Bronchial epithelial cell (primary cell): ENCODE measurements at places on chromosomes 4 and X.

- DNase-seq = peak; percentile 98
Measured at GRCh38 chr4:24598025-24598424, 13.7 kb upstream of the DHX15 start.

DNA sequence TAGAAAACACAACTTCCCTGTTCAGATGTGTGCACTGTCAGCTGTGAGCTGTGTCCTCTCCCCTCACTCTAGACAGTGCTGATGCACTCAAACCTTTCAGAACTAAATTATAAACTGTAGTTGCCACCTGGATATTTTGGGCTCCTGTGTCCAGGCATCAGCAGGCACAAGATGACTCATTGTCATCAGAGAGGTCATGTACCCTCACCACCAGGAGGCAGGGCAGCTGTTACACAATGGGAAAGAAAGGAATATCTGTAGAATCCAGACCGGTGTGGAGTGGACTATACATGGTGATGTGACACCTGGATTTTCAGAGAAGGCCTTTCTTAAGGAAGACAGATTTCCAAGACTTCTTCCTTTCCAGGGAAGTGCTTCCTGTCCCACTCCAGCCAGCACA lies 854.4 kb upstream of the AGA start:
- no peak for DNase-seq

DNA sequence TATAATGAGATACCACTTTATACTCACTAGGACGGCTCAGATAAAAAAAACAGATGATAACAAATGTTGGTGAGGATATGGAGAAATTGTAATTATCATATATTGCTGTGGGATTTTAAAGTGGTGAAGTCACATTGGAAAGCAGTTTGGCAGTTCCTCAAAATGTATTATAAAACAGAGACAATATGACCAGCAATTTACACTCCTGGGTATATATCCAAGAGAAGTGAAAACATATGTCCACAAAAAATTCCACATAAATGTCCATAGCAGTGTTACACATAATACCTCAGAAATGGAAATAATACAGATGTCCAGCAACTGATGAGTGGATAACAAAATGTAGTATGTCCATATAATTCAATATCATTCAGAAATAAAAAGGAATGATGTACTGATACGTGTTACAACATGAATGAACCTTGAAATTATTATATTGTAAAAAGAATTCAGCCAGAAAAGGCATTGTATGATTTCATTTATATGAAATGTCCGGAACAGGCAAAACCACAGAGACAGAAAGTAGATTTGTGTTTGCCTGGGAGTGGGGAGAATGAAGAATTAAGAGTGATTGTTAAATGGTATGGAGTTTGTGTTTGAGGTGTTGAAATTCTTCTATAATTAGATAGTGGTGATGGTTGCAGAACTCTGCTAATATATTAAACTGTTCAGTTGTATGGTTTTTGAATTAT lies 220.9 kb downstream of the SLC7A11 start:
- peak; percentile 53 for DNase-seq

- no peak for DNase-seq
Measured at GRCh38 chr4:5517372-5517771, 191.0 kb downstream of the EVC2 start.

DNA sequence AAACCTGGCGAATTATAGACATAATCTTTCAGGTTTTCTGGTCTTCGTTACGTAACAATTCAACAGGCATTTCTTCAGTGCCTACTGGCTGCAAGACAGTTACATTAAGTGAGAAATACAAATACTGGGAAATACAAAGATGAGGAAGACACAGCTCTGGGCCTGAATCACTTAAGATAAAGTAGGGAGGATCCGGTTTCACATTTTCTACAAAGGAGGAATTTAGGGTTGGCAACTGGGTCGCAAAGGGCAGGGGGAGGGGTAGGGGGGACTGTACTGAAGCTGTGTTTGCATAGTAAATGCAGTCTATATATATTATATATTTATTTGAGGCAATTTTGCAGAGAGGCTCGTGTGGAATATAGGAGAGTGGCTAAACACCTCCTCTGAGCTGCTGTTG lies 107.4 kb downstream of the MAML3 start:
- DNase-seq = no peak
